ENCODE measurements at places on chromosomes 1 and 21. TPM values are rescaled to one million over a fixed set of nuclear protein-coding genes. Genes with fewer than 3 reads are reported as not detected.

C1orf53 gene
- 1.1 TPM for total RNA-seq

PTPRU gene
- 5.5 TPM for total RNA-seq

FCRL6 gene
- total RNA-seq = 0.33 TPM

EXO1 gene
- 19.6 TPM for total RNA-seq

PPIAL4G gene
- total RNA-seq = 0.05 TPM

OLFML2B gene
- 4.3 TPM for total RNA-seq

TEX35 gene
- total RNA-seq = 0.05 TPM

PLA2G2D gene
- 0.52 TPM for total RNA-seq
